ENCODE measurements at places on chromosomes 6 and 20.

GRCh38 chr6:16322666-16323312 lies 84.4 kb downstream of the GMPR start:
- DNase-seq, result peak; percentile 73

- no peak for DNase-seq
These were observed 45.4 kb downstream of the SSR1 start for GRCh38 chr6:7267466-7268091.

GRCh38 chr6:44668976-44669934 lies 281.7 kb downstream of the CDC5L start:
- no peak for DNase-seq

GRCh38 chr20:37188787-37189186 lies 9.4 kb upstream of the MROH8 start:
- no peak for DNase-seq

DNA sequence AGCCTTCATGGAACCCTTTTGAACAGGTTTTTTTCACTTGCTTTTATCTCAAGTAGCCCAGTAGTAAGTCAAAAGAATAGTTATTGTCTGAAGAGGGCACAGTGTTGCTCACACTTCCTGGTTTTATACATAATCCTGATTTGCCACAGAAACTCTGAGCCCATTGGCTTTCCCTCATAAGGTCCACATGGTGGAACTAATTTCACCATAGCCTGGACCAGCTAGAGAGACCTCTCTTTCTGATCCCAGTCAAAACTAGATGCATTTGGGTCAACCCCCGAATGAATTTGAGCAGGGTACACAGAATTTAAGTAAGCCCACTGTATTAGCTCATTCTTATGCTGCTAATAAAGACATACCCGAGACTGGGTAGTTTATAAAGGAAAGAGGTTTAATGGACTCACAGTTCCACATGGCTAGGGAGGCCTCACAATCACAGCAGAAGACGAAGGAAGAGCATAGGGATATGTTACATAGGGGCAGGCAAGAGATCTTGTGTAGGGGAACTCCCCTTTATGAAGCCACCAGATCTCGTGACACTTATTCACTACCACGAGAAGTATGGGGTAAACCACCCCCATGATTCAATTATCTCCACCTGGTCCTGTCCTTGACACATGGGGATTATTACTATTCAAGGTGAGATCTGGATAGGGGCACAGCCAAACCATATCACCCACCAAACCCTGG lies 6.2 kb downstream of the RWDD2A start:
- no peak for DNase-seq

DNA sequence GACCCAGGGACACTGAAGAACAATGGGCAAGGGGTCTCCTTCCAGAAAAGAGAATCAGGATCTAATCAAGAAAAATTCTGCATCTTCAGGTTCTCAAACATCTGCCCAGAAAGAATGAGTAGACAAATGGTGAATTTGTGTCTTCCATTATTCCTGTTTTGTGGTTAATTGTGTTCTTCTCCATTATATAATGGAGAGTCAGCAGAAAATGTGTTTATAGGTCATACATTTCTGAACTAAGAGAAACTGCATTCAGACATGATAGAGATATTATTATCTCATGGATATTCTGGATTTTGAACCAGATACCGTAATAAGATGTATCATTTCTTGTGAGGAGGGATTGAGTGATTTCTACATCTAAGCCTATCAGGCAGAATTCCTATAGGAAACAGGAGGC lies 581.7 kb upstream of the JAG1 start:
- no peak for DNase-seq

DNA sequence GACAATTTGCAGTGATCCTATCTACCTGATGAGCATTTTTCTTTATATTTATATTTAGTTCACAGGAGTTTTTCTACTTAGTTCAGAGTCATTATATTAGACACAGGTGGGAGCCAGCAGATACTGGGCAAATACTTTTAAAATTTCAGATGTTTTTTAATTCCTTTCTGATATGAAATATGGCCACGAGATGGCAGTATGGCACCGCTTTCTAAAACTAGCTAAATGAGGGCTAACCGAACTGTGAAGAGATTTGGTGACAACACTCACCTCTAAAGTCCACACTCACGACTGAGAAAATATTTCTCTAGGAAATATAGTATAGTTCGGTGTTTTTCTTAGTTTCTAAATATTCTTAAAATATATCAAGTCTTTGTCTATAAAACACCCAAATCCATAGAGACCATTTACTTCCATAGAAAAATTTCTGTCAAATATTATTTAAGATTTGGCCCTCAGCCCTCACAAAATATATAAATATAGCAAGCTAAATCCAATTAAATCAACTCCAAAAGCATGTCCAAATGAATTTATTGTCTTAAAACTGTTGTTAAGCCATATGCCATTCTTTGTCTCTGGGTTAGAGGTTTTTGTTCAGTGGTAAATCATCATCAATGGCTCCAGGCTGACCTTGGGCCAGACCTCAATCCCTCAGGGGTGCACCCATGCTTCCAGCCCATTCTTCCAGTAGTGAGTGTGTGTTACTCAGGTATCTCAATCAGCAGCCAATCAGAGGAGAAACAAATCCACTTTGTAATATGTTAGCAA lies 63.6 kb downstream of the HUS1B start:
- peak; percentile 48 for DNase-seq

- DNase-seq, result no peak
These were observed 917 bp upstream of the TEAD3 start for GRCh38 chr6:35497571-35498421.

DNA sequence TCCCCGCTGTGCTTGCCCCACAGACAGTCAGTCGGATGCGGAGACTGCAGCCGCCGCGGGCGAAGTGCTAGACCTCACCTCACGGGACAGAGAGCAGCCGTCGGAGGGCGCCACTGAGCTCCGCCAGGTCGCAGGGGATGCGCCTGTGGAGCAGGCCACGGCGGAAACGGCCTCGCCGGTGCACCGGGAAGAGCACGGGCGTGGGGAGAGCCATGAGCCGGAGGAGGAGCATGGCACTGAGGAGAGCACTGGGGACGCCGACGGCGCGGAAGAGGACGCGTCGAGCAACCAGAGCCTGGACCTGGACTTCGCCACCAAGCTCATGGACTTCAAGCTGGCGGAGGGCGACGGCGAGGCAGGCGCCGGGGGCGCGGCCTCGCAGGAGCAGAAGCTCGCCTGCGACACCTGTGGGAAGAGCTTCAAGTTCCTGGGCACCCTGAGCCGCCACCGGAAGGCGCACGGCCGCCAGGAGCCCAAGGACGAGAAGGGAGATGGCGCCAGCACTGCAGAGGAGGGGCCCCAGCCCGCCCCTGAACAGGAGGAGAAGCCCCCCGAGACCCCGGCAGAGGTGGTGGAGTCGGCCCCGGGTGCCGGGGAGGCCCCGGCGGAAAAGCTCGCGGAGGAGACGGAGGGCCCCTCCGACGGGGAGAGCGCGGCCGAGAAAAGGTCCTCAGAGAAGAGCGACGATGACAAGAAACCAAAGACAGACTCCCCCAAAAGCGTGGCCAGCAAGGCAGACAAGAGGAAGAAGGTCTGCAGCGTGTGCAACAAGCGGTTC lies 66.4 kb downstream of the SSR1 start:
- DNase-seq, result no peak

DNA sequence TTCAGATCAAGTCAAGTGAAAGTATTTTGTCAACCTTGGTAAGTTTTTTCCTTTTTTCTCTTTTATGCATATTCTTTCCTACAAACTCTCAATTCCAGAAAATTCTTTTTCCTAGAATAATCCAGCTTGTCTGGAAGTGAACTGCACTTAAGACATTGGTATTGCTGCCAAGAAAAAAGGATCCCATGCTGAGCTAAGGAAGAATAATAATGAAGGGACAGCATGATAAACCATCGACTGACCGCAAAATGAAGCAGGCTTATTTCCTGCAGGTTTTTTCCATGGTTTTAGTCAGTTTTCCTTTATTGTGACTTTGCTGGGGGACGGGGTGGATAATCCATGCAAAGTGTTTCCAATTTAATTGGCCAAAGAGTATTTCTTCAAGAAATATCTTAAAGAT lies 857.6 kb upstream of the SLC35B3 start:
- no peak for DNase-seq

DNA sequence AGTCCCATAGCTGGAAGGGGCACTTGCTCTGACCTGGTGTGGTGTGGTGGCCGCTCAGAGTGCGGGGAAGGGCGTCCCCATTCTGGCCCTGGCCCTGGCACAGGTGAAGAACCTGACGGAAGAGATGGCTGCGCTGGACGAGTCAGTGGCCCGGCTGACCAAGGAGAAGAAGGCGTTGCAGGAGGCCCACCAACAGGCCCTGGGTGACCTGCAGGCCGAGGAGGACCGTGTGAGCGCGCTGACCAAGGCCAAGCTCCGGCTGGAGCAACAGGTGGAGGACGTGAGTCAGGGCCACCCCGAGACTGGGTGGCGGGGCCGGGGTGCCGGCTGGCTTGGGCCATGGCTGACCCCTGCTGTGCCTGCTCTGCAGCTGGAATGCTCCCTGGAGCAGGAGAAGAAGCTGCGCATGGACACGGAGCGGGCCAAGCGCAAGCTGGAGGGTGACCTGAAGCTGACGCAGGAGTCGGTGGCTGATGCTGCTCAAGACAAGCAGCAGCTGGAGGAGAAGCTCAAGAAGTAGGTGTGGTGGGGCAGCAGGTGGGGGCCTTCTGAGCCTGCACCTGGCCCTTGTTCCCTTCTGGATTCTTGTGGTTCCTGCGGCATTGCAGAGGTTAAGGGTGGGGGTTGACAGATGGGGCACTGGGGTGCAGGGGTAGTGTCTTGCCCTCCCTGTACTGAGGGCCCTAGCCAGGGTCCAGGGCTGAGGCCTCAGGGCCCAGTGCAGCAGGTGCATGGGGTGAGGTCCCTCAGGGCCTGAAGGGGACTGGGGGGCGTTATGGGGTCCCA lies 40.8 kb downstream of the MYH7B start:
- DNase-seq, result no peak

DNA sequence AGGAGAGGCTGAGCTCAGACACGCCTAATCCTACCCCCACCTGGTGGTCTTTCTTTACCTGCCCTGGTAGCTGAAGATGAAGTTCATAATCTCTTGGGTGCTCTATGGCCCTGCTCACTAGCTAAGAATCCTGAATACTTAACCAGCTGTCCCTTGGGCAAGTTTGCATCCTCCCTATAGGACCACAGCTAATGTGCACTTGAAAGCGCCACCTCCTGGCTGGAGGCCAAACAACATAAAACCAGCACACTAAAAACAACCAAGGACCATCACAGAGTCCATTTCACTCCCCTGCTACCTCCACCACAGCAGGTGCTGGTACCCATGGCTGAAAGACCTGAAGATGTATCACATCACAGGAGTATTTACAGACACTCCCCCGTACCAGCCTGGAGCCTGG lies 155.5 kb upstream of the SLC24A3 start:
- no peak for DNase-seq

- no peak for DNase-seq
These were observed 79.0 kb upstream of the RGS17 start for GRCh38 chr6:153210083-153210482.

DNA sequence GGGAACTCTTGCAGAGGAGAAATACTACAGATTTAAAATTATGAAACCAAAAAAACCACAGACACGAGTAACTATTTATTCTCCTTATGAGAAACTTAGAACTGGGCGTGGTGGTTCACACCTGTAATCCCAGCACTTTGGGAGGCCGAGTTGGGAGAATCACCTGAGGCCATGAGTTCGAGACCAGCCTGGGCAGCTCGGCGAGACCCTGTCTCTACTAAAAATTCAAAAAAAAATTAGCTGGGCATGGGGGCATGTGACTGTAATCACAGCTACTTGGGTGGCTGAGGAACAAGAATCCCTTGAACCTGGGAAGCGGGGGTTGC lies 36.8 kb downstream of the SSR1 start:
- no peak for DNase-seq

DNA sequence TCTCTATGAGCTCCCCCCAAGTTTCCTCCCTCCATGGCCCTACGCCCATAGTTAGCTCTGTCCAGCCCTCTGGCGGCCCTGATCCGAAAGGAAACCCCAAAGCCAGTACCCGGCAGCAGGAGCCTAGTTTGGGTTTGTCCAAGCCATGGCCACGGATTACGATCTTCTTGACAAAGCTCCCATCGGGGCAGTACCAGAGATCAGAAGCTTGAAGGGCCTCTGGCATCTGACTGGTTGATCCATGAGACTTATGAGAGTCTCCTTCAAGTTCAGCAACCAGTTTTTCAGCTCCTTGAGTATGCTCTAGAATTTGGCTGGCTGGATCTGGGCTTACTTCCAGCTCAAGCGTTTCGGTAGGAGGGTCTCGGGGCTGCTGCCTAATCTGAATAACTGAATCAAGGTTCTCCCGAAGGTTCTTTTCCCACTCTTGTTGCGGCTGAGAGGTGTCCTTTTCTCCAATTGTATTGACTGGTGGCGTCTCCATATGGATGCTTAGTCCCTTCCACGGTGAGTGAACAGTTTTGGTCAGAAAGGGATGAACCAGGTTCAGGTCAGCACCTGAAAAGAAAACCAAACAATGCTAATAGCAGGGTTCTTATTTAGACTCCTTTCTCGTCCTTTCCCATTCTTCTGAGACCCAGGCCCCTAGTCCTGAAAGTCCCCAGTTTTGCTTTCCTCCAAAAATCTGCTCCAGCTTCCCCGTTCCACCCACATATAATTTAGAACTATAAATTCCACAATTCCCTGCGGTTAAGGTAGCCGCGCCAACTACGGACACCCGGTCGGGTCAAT lies 595 bp downstream of the FKBPL start:
- DNase-seq, result no peak

DNA sequence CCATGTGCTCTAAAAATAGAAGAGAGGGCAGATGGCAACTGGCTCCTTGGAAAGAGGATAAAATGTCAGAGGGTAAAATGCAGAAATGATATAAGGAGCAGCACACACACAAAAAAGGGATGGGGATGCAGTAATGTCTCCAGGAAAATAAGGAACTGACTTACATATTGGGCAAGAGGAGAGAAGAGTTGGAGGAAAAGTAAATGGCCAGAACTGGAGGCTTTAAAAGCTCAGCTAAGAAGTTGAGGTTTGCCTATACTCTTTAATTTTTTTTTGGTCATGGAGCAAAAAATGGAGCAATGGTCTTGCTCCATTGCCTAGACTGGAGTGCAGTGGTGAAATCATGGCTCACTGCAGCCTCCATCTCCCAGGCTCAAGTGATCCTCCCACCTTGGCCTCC lies 93.7 kb downstream of the SULF2 start:
- no peak for DNase-seq

GRCh38 chr20:44280387-44280786 lies 30.6 kb downstream of the FITM2 start:
- DNase-seq, result no peak

- no peak for DNase-seq
These were observed 255.6 kb downstream of the MAFB start for GRCh38 chr20:40433341-40433861.

GRCh38 chr6:166776571-166776970 lies 149.5 kb upstream of the RPS6KA2 start:
- no peak for DNase-seq

DNA sequence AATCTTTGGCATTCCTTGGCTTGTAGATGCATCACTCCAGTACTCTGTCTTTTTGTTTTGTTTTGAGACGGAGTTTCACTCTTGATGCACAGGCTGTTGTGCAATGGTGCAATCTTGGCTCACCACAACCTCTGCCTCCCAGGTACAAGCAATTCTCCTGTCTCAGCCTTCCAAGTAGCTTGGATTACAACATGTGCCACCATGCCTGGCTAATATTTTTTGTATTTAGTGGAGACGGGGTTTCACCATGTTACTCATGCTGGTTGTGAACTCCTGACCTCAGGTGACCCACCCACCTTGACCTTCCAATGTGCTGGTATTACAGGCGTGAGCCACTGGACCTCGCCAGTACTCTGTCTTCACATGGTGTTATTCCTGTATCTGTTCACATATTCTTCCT lies 35.8 kb upstream of the LGSN start:
- no peak for DNase-seq

Measured in NCI-H1417 (cell line).